ENCODE measurements at places on chromosomes 16 and 17. TPM values are rescaled to one million over a fixed set of nuclear protein-coding genes. Genes with fewer than 3 reads are reported as not detected.

The TPSG1 gene
- not detected for total RNA-seq

The HAS3 gene
- 6.0 TPM for total RNA-seq

The GAST gene
- not detected for total RNA-seq

The MYH8 gene
- total RNA-seq, result not detected

The IGFALS gene
- total RNA-seq, result not detected

The C16orf46 gene
- total RNA-seq, result not detected

All from H7 (cell line).